ENCODE measurements at places on chromosomes 5 and 9.

DNA sequence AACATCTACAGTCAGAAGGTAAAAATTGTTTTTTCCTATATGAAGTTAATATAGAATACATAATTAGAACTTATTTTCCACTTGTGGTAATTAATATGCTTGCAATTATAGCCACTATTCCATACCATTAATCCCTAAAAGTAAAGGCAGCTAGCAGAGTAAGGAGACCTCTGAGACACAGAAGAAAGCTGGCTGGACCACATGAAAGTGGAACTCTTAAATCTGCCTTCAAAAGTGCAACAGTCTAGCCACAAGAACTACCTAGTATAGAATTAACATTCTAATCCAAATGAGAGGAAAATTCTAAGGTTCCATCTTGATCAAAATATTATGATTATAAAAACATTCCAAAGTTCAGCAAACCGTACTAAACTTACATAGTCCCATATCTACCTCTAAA is 37.6 kb downstream of the ARL15 start:
- no peak for DNase-seq

DNA sequence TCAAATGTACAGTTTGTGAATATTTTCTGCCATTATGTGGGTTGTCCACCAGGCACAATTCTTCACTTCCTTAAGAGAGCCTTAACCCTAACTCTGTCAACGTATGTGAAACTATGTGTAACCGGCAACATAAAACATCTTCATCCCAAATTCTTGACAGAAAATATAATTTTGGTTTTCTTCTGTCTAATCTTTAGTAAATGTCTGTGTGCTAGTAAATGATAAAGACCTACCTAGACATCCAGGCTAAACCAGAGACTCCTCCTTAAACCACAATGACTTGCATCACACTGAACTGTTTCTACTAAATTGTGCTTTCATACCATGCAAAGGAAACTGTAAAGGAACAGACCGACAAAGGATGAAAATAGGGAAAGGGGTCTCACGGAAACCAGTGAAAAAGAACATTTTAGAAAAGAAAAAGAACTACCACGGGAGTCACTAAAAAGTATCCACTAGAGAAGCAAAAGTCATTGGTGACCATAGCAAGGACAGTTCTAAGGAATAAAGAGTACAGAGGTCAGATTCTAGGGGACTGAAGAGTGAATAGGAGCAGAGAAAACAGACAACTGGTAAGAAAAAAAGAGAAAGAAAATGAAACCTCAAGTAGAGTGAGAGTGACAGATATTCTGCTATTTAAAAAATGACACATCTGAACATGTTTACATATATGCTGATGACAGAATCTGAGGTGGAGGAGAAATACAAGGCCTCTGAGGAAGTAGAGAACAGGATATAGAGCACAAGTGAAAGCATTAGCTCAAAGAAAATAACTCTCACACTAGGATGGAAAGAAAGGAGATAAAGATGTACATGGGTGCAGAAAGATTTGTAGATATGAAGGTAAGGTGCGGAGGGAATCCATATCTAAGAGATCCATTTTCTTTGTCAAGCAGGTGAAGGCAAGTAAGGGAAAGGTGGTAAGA is 49.4 kb downstream of the FNIP1 start:
- no peak for DNase-seq

DNA sequence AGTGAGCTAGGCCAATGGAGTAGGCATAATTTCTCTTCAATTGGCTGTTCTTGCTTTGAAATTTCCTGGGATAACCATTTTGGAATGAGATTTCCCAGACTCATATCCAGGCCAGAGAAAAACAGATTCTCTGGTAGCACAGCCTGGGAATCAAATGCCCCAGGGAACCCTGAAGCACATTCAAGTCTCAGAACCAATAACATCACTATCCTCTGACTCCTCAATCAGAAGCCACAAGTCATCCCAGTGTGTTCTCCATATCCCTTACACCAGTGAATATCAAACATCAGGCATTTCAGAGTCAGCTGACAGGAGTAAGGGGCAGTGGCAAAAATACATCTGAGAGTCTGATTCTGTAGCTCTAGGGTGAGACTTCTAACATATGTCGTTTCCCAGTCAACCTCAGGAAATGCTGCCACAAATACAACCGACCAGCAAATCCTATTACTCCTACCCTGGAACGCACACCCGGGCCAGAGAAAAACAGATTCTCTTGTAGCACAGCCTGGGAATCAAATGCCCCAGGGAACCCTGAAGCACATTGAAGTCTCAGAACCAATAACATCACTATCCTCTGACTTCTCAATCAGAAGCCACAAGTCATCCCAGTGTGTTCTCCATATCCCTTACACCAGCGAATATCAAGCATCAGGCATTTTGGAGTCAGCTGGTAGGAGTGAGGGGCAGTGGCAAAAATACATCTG is 537.7 kb upstream of the NMUR2 start:
- DNase-seq, result no peak

- DNase-seq, result no peak
These were observed 14.3 kb downstream of the CDC14B start for GRCh38 chr9:96605328-96605727.

GRCh38 chr5:131109540-131110255 is 55.4 kb downstream of the HINT1 start:
- DNase-seq, result peak; percentile 17

DNA sequence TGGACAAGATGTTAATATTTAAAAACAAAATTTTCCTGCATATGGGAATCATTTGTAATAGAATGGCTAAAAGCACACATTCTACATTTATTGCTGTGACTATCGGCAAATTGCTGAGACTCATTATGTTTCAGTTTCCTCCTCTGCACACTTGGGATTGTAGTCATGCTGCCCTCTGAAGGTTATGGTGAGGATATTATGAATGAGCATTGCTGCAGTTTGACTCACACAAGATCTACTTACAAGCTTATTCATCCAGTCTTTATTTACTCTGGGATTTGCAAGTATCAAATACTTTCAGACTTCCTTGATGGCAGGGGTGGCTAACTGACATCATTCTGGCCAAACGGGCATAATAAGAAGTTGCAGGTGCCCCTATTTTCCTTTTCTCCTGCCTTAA is 9.5 kb upstream of the NFIL3 start:
- DNase-seq, result no peak

- DNase-seq, result no peak
These were observed 545 bp downstream of the DIPK1B start for GRCh38 chr9:136712690-136713544.

DNA sequence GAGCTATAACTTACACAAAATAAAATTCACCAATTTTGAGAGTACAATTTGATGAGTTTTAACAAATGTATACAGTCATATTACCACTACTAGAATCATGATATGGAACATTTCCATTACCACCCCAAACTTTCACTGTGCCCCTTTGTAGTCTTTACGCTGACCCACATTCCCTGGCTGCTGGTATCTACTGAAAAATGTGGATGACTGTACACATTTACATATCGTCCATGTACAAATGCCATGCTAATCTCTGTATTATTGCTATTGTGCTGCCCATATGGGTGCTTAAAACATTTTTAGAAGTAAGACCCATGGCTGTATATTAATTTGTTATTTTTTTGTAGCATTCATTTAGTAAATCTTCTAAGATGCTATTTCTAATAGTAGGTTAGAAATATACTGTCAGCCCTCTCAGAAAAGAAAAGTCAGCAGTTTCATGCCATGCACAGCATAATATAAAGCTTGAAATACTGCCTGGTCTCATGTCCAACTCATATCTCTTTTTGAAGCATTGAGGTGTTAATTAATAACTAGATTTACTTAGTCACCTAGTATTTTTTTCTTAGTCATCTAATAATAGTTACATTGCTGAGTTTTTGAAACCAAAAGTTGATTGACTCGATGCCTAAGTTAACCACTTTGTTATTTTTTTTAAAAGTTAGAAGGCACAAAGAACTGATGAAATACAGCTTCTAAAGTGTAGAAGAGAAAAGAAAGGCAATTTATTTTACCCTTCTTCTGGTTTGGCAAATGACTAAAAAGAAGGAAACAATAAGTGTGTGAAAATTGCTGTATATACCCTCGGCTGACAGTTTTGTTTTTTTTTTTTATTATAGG is 188.3 kb upstream of the MEF2C start:
- DNase-seq, result no peak

DNA sequence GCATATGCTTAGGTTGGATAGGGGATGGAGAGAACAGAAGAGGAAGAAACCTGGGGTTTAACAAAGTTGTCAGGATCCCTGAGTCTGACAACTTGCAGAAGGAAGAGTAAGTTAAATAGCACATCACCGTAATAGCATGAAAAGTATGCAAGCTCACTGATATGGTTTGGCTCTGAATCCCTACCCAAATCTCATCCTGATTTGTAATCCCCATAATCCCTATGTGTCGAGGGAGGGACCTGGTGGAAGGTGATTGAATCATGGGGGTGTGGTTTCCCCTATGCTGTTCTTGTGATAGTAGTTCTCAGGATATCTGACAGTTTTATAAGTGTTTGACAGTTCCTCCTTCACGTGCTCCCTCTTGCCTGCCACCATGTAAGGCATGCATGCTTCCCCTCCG is 193.3 kb downstream of the PSAT1 start:
- DNase-seq, result no peak

GRCh38 chr5:66209794-66210193 is 65.7 kb downstream of the SREK1 start:
- no peak for DNase-seq

- no peak for DNase-seq
These were observed 165.1 kb downstream of the PAPPA start for GRCh38 chr9:116318468-116319374.

DNA sequence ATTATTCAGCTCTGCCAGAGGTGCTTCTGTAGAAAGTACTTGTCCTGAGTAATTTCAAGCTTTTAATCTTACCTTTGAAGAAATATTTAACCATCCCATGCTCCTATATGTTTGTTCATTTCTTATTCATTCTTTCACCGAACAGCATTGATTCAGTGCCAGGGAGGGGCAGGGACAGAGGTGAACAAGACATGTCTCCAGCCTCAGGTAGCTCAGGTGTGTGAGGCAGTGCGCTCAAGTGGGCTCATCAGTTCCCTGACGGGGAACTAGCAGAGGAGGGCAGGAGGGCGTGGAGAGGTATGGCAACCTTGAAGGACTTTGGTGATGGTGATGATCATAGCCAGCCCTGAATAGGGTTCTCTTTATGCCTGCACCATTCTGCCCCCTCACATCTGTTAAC is 25.9 kb downstream of the ERGIC1 start:
- DNase-seq, result no peak

DNA sequence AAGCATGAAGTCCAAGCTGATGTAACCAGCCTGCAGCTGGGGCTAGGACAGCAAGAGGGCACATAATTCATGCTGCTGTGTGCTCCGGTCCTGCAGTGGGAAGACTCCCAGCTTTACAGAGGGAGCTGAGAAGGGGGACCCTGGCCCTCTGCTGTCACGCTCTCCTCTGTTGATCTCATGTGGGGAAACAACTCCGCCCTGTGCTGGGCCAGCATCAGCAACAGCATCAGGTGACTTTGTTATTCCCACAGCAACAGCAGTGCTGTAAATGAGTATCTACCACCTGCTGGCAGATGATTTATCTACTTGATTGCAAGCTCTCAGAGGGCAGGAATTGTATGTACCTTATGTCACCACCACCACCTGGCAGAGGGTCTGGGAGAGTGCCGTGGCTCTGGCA is 176.2 kb downstream of the COL23A1 start:
- no peak for DNase-seq

GRCh38 chr5:148511810-148512347 is 128.1 kb downstream of the FBXO38 start:
- DNase-seq, result no peak

DNA sequence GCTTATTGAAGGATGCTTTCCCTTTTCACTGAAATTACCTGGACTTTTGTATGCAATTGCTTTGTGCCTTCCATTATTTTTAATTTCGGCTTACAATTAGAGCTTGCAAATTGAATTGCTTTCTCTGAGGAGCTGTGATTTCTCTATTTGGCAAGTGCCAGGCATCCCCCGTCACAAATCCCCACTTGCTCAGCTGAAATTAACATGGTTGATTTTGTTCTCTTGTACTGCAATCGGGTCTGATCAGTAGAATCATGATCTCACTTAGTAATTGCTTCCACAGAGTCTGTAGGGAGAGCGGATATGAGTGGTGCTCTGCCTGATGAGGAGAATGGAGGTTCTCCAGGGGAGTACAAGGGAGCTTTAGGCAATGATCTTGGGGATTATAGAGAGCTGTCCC is 495.5 kb upstream of the SGCD start:
- no peak for DNase-seq

GRCh38 chr9:120561709-120562108 is 18.3 kb downstream of the CDK5RAP2 start:
- no peak for DNase-seq

DNA sequence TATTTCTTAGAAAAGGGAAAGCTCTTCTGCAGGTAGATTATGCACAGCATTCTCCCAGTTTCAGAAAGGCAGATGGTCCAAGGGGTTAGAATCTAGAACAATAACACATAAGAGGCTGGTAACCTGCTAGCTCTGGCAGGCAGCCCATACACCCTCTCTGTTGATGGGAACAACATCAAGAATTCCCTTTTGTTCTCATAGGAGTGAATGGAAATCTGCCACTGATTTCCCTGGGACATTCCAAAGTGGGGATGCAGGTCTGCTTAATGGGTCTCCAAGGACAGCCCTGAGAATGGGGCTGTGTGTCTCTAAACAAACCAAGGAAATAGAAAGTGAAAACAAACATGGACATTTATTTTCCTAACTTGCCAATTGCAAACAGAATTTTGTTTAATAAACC is 456.8 kb downstream of the EBF1 start:
- DNase-seq, result no peak

- no peak for DNase-seq
These were observed 55.6 kb downstream of the EHMT1 start for GRCh38 chr9:137674307-137674975.

GRCh38 chr5:131357739-131358561 is 94.1 kb downstream of the CDC42SE2 start:
- DNase-seq, result peak; percentile 27

- DNase-seq, result no peak
These were observed 110.1 kb downstream of the WNK2 start for GRCh38 chr9:93294011-93294410.

DNA sequence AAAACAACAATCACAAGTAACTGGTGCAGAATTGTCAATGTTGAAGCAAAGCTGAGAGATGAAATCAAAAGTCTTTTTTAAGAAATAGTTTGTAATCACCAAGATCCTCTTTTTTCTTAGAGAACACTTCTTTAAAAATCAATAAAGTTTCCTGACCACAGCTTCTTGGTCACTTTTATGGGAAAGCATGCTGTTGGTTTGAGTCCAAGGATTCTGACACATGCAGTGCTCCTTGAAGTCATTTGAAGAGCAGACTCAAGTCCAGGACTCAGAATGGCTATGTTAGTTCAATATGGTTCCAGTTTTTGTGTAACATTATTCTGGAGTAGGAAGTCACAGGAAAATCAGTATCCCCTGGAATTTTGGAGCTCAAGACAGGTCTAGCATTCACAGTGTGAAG is 480.6 kb downstream of the NR2F1-AS1 start:
- no peak for DNase-seq

- no peak for DNase-seq
These were observed 10.5 kb downstream of the CSF1R start for GRCh38 chr5:150075806-150076205.

DNA sequence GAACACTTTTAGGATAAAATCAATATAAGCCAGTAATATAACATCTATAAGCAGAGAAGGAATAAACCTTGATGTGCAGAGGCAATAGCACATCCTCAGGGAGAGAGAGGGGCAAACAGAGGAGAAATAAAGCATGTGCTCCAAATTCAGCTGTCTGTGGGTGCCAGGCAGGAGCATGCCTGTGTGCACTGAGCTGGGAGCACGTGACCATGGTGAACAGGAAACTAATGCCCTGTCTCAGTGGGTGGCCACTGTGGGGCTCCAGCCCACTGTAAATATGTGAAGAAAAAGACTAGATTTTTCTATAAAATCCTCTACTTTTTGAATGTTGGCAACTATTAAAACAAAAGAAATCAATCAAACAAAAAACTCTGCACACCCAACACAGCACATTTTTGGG is 55.3 kb downstream of the FYB1 start:
- no peak for DNase-seq
